ENCODE measurements at places on chromosomes 4 and X.

- no peak for DNase-seq
Observed at GRCh38 chr4:7564242-7564641, 129.5 kb upstream of the PSAPL1 start.

DNA sequence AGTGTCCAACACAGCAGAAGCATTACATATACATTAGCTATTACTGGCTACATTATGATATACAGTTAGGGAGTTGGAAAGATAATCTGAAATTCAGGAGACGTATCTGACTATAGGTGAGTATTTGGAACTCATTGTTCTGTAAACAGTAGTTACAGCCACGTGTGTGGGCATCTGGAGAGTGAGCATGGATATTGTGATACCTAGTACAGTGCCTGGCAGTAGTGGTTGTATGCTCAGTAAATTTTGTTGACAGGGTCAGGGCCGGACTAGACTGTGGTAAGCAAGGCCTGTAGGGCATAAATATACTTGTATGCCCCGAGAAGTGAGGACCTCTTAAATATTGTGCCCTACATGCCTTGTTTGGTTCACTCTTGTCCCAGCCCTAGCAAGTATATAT lies 2.9 kb downstream of the F9 start:
- no peak for DNase-seq

- no peak for DNase-seq
Observed at GRCh38 chr4:78299565-78299972, 242.4 kb downstream of the FRAS1 start.

DNA sequence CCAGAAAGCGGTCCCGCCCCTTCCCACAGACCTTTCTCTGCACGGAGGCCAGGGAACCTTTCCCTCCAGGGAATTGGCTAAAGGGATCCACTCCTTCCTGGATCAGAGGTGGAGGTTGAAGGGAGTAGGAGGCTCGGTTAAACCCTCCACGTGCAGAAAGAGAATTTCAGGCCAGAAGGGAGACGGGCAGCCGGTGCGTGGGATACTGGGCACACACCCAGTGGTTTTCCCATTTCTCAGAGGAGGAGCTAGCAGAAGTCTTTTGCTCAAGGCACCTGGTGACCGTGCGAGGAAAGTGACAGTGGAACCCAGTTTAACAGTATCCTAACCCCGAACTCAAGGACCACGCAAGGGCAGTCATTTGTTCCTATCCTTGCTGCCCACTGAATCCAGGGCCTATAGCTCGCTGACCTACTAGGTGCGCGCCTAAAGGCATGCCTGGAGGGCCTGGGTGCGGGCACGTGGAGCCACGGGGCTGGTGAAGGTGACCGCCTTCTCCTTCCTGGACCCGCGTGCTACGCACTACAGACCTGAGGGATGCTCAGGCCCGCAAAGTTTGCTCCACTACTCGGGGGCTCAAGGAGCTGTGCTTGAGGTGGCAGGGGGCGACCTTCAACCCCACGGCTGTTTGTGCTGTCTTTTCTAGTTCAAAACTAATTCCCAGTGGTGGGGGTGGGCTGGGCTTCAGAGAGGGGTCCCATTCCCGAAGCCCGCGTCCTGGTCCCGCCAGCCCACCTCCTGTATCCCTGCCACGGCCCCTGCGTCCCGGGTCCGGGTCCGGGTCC lies 587 bp upstream of the AFF2 start:
- no peak for DNase-seq

DNA sequence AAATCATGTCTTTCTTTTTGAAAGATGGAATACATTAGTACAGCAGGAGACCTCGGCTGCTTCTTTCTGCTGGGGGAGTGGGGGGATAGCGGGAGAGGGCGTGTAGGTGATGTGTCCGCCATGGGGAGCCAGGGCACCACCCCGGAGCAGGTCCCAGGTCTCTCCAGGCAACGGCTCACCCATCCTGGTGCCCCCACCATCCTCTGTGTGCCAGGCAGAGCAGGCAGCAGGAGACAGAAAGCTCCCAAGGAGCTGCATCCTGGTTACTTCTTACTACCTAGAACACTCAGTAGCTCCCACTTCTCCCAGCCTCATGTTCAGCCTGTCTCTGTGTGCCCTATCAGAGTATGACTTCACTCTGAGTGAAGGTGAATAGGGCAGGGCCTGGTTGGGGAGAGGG lies 23.6 kb downstream of the TNIP2 start:
- DNase-seq, result no peak

DNA sequence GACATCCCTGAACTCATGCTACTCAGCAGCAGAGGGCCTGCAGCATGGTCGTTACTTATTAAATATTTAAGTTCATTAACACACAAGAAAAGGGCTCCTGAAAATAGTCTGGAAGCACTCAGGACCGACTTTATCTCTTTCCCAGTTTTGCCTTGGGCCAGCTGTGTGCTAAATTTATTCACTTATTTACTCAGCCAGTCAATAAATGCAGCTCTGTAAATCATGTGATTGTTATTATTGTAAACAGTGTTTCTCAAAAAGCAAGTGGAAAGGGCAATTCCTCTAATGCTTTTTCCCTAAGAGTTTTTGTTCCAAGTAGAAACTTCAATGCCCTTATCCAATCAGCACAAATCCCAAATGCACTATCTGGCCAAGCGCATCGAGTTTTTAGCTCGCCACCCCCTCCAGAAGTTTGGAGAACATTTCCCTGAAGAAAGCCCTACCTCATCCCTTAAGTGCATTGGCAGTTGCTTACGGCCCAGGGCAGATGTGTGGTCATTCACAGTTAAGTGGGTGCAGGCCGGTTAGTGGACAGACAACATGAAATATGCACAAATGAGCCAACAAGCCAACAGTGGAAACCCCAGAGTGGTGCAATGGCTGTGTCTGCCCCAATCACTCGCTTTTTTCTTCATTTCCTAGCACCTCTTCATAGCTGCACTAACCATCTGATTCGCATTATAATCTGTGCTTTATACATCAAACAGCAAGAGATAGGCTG lies 125.8 kb downstream of the SMIM20 start:
- no peak for DNase-seq

GRCh38 chr4:3240936-3241522 lies 7.9 kb upstream of the MSANTD1 start:
- DNase-seq, result no peak

GRCh38 chr4:102114118-102114630 lies 231.1 kb downstream of the SLC39A8 start:
- no peak for DNase-seq

DNA sequence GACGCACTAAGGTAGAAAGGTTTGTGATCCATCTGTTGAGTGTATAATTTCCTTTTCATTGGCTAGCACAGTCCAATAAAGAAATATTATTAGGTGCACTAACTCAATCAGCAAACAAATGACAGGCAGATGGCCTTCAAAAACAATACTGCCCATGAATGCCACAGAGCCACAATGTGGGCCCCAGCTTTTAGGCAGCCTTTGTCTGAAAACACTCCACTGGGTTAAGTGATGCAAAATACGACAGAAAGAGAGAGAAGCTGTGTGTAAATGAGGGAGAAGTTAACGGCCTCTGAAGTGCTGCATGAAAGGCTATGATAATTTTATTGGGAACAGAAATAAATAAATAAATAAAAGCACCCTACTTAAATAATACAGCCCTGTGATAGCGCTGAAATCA lies 274.6 kb downstream of the NKX6-1 start:
- no peak for DNase-seq

GRCh38 chr4:118348886-118349285 lies 3.9 kb downstream of the PRSS12 start:
- DNase-seq, result no peak
